ENCODE measurements at places on chromosomes 13 and 19. TPM values are rescaled to one million over a fixed set of nuclear protein-coding genes. Genes with fewer than 3 reads are reported as not detected.

DNA sequence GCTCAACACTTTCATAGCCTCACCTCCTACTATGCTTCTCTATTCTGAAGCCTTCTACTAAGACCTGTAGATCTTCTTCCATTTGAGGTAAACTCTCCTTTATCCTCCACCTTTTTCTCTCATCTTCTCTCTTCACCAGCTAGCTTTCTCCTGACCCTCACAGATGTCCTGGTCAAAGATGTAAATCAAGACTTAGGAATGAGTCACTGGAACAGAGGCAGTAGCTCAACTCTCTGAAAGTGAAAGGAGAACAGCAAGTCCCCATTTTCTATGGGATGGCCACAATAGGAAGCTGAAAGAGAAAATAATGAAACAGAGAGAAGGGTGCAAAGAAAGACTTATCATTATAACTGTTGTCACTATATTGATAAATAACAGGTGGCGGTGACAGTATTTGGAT lies 86.1 kb upstream of the DOCK9 start:
- no peak for DNase-seq

DNA sequence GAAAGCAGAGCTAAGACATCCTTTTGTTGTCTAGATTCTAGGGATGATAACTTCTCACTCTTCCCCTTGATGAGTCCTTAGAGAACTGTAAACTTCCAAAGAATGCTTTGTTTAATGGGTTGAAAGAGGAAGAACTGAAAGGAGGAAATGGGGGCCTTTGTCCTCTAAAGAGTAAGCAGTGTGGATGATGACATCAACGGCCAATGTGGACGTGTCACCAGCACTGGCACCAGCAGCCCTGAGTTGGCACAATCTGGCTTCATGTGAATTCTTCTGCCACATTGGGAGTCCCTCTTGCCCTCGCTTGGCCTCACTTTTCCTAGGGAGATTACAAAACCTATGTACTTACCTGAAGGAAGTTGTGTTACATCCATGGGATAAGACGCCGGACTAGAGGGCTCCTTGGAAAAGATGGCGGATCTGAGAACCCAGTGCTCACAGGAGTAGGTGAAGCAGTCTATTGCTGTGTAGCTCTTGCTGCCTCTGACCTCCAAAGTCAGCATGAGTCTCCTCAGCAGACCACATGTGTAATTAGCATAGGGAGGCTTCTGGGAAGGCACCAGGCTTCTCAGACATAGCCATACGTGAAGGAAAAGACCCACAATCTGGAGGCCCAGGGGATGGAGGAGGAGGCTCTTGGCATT lies 62.8 kb downstream of the RGCC start:
- DNase-seq, result no peak

S1PR5 gene
- not detected for total RNA-seq

- DNase-seq, result no peak
Measured at GRCh38 chr13:44459674-44460073, 86.0 kb downstream of the SERP2 start.

PALM3 gene
- 0.30 TPM for total RNA-seq
